Amygdala (tissue), 56 donors: ENCODE measurements at places on chromosomes 4 and X.

DNA sequence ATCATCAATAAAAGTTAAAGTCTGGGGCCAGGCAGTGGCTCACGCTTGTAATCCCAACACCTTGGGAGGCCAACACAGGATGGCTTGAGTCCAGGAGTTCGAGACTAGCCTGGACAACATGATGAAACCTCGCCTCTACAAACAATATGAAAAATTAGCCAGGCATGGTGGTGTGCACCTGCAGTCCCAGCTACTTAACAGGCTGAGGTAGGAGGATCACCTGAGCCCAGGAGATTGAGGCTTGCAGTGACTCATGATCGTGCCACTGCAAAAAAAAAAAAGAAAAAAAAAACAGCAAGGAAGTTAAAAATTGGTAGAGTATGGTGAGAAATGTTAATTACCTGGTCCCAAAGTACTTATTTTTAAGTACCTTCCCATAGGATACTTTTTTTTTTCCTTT, 27.5 kb downstream of the FBXW7 start:
- no peak for DNase-seq

GRCh38 chr4:24965627-24966026, 52.8 kb upstream of the CCDC149 start:
- DNase-seq, result no peak

GRCh38 chr4:154982187-154983047, 201.3 kb downstream of the RBM46 start:
- DNase-seq, result no peak

DNA sequence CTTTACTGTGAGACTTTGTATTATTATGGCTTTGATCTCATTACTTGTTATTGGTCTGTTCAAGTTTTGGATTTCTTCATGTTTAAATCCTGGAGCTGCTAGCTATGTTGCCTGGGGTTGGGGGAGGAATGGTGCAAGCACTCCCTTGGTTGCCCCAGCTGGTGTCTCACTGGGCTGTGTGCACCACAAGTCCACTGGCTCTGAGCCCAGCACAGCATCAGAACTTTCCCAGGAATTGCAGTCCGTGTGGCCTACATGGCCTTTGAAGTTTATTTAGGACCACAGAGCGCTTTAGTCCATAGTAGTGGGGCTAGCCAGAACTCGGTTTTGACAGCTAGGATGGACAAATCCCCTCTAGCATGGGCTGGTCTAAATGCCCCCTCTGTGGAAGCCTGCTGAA, 278.8 kb upstream of the RPS6KA3 start:
- DNase-seq, result no peak

- DNase-seq, result no peak
Measured at GRCh38 chr4:67522851-67523671, 22.2 kb downstream of the CENPC start.

- DNase-seq, result no peak
Measured at GRCh38 chr4:2292646-2293108, 30.8 kb upstream of the MXD4 start.

DNA sequence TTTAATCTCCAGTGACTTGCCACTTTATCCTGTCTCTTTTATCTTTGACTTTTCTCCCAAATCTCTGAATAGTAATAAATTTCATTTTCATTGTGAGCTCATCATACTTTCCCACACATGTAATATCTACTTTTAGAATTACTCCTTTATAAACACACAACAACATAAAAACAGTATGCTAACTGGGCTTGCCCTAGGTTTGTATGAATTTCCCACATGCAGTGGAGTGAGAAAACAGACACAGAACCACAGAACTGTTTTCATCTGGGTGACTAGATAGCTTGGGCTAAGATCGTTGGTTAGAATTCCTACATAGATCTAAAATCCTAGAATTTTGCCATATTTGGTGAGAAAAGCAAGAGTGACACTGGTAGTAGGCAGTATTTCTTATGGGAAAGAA, 409.5 kb downstream of the SPRY1 start:
- no peak for DNase-seq

DNA sequence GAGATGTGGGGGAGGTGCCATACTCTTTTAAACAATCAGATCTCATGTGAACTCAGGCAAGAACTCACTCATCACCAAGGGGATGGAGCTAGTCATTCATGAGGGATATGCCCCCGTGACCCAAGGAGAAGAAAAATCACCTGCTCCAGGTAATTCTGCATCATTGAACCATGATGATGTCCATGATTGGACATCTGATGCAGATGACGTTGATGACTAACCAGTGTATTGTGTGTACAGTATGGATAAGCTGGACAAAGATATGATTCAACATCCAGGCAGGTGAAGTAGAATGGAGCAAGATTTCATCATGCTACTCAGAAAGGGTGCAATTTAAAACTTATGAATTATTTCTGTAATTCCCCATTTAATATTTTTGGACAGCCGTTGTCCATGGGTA, 286.4 kb upstream of the SMIM31 start:
- no peak for DNase-seq

GRCh38 chrX:45748369-45748774, 547.7 kb upstream of the DIPK2B start:
- no peak for DNase-seq

GRCh38 chr4:106358899-106359298, 9.7 kb downstream of the GIMD1 start:
- DNase-seq, result no peak

GRCh38 chr4:122921971-122922876, at the start of gene NUDT6:
NUDT6 (minus strand) TSS chr4:122922597; CDS start chr4:122922572, 25 bp downstream.
- peak; percentile 48 for DNase-seq

- no peak for DNase-seq
Measured at GRCh38 chr4:8649631-8650361, 57.2 kb downstream of the CPZ start.

- DNase-seq, result no peak
Measured at GRCh38 chr4:15665753-15666365, 10.7 kb upstream of the FBXL5 start.

GRCh38 chr4:183323295-183323694, 1.1 kb upstream of the CLDN24 start:
- DNase-seq, result no peak

GRCh38 chr4:79848329-79848728, 224.7 kb downstream of the ANTXR2 start:
- DNase-seq, result no peak

DNA sequence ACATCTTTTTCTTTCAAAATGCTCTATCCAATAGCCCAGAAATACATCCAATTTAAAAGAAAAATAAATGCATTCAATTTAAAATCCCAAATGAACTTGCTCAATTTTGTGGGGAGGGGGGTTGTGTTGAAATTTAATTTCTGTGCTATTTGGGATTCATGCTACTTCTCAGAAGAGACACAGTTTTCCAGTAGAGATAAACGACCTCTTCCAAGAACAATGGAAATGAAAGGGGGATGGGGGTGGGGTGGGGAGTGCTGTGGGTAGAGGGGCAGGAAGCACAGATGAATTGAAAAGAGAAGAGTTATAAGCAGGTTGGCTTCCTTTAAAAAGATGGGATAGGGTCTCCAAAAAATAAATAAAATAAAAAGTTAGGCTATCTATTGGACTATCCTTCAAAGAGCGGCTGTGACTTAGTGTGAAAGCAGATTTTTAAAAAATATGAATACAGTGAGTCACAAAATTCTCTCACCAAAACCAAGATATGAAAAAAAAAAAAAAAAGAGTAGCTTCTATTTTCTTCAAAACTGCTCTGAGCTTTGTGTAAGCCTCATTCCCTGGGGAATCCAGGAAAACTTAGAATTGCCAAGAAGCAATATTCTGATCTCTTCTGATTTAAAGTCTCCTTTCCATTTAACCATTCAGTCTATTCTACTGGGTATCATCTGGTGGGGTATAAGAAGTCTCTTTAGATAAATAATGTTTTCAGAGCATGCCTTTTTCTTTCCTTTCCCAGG, 324.3 kb downstream of the PTTG2 start:
- no peak for DNase-seq

- DNase-seq, result no peak
Measured at GRCh38 chrX:9471571-9471985, 6.7 kb downstream of the TBL1X start.

GRCh38 chr4:166499820-166500219, 626.8 kb downstream of the TLL1 start:
- DNase-seq, result no peak

GRCh38 chr4:2395584-2395983, 22.9 kb downstream of the ZFYVE28 start:
- no peak for DNase-seq

GRCh38 chrX:18701621-18702361, 5.7 kb upstream of the PPEF1 start:
- DNase-seq, result no peak

- no peak for DNase-seq
Measured at GRCh38 chrX:109716431-109717028, 16.5 kb downstream of the ACSL4 start.

DNA sequence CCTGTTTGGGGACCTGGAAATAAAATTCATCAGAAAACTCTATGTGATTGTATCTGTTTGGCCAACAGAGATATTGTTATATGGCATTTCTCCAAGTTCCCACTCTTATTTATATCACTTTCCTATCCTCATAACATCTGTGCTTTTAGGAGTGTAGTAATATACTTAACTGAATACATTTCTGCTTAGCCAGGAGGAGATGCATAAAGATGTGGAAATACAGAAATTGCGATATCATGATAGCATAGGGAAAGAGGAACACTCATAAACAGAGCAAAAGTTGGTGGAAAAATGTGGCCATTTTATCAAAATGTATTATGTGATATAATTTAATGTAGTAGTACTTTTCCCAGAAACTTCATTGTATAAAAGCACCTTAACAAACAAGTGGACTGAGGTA, 46.1 kb upstream of the TSPAN7 start:
- DNase-seq, result no peak

- DNase-seq, result no peak
Measured at GRCh38 chr4:9954468-9954867, 66.8 kb downstream of the SLC2A9 start.

GRCh38 chrX:9240956-9241355, 207.0 kb upstream of the FAM9B start:
- no peak for DNase-seq

DNA sequence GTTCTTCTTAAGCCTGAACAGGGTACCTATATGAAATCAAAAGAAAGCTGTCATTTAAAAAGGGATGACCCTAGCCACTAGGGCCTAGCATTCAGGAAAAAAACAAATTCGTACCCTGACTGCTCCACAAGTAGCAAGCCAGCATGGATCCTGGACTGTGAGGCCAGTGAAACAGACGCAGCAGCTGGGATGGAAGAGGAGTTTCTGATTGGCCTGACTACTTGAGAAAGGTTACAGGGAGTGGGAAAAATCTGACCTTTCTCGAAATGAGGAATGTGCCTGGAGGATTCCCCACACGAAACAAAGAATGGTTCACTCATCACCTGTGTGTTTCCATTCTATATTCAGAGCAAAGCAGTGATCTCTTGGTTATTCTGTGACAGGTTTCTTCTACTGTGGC, 87.6 kb upstream of the JADE1 start:
- no peak for DNase-seq

DNA sequence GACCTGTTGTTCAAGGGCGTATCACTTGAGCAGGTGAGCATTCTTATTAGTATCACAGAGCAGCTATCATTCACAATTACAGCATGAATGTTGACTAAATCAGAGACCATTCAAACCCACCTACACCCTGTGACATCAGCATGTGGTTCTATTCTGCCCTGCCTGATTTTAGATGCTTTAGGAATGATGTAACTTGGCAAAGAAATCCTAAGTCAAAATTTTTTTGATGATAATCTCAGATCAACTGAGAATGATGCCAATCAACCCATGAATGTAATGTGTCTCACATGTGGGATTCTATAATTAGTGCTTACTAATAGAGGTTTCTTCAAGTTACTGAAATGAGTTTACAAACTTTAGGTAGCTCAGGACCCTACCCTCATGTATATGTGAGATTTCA, 13.4 kb upstream of the CHIC2 start:
- no peak for DNase-seq

DNA sequence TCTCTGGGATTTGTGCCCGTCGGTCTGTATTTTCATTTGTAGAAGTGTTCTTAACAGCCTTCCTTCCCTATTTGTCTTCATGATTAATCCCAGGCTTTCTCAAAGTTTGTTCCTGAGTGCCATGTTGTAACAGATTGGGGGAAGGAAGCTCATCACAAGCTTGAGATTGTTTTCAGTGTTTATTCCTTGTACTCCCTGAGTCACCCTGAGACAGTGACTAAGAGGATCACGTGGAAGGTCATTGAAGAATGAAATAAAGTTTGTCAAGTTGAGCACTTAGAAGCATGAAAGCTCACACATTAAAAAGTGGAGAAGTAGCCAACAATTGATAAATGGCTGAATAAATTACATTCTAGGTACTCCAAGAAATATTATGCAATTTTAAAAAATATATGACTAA, 153.5 kb upstream of the FAM241A start:
- DNase-seq, result no peak

- no peak for DNase-seq
Measured at GRCh38 chrX:35458142-35458541, 340.0 kb upstream of the MAGEB16 start.

- DNase-seq, result no peak
Measured at GRCh38 chr4:113674251-113674650, 87.3 kb downstream of the CAMK2D start.

- DNase-seq, result no peak
Measured at GRCh38 chrX:30246769-30247489, at the start of gene MAGEB1. MAGEB1 (plus strand) TSS chrX:30247146; CDS start chrX:30250494, 3,348 bp downstream.

GRCh38 chr4:134313591-134313990, 112.0 kb upstream of the PABPC4L start:
- DNase-seq, result no peak

DNA sequence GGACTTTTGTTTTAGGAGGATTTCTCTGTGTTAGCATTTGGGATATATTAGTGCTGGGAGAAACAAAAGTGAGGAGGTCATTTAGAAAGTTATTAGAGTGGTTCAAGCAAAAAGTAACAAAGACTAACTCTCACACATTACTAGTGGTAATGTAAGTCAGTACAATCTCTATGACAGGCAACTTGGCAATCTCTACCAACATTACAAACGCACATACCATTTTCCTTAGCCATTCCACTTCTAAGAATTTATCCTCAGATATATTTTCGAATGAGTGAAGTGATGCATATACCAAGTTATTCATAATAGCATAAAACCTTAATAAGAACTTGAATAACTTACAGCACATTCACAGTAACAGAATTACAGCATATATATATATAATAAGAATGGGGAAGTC, 146.2 kb downstream of the PRSS12 start:
- no peak for DNase-seq

- no peak for DNase-seq
Measured at GRCh38 chr4:8286719-8287342, 17.3 kb downstream of the HTRA3 start.

DNA sequence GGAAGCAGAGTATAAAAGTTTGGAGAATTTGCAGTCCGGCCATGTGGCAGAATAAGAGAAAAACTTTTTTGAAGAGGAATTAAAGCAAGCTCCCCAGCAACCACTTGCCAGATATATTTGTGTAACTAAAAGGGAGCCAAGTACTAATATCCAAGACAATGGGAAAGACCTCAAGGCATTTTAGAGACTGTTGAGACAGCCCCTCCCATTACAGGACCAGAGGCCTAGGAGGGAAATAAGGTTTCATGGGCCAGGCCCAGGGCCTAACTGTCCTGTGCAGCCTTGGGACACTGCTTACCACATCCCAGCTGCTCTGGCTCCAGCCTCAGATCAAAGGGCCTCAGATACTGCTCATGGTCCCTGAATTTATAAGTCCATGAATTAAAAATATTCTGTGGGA, 659.4 kb downstream of the PCDH19 start:
- DNase-seq, result no peak

- DNase-seq, result no peak
Measured at GRCh38 chr4:42339935-42340406, 57.3 kb upstream of the SHISA3 start.

- no peak for DNase-seq
Measured at GRCh38 chr4:166034965-166035364, 161.9 kb downstream of the TLL1 start.
